ENCODE measurements at places on chromosomes 6 and 20.
A peak's percentile ranks its signal among the peaks of the same experiment; 100 is the strongest.

GRCh38 chr6:137808836-137809315 lies 58.2 kb upstream of the TNFAIP3 start:
- no peak for DNase-seq

GRCh38 chr20:51420111-51420510 lies 122.4 kb downstream of the NFATC2 start:
- DNase-seq: no peak

DNA sequence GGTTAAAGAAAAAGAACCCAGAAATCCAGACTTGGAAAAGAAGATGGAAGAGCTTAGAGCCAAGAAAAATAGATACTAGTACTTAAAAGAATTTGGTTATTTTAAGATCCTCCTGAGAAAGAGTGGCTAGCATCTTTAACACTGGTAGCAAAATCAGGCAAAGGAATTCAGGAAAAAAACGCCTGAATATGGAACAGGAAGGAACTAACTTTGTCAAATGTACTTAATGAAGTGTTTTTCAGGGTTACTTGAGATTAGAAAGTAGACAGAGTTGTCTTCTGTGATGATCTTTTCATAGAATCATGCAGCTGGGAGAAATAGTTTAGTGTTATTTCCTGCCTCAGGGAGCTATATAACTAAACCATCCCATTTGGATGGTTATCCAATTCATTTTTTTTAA lies 50.8 kb upstream of the SASH1 start:
- DNase-seq: no peak

DNA sequence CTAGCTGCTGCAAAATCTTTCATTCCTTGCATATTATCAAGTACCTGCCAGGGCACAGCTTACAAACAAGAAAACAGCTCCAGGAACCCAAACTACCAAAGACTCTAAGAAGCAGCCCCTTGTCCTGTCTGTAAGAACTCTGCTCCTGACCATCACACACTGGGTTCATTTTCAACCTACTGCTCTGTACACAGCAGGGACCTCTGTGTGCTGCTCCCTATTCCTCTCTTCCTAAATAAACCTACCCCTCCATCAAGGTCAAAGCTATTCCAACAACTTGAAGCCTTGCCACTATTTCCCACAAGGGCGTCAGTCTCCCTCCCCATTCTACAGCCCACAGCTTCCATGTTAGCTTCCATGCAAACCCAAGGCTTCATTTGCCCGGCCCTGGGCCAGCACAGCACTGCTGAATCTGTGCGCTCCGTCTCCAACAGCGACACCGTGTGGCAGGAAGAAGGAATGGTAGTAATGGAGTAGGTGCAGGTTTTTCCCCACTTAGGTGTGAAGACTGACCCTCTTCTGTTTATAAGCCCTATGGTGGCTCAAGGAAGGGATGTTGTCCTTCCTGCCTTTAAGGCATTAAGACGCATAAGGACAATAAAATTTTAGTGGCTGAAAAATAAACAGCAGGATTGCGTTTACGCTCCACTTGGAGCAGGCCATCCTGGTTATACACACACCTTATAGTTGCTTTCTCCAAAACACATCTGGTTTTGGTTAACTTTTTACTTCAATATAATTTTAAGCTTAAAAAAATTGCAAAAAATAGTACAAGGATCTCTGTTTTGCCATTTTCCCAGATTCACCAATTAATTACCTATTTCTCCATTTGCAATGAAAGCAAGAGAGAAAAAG lies 115.2 kb upstream of the NXT1 start:
- DNase-seq: peak; percentile 47

DNA sequence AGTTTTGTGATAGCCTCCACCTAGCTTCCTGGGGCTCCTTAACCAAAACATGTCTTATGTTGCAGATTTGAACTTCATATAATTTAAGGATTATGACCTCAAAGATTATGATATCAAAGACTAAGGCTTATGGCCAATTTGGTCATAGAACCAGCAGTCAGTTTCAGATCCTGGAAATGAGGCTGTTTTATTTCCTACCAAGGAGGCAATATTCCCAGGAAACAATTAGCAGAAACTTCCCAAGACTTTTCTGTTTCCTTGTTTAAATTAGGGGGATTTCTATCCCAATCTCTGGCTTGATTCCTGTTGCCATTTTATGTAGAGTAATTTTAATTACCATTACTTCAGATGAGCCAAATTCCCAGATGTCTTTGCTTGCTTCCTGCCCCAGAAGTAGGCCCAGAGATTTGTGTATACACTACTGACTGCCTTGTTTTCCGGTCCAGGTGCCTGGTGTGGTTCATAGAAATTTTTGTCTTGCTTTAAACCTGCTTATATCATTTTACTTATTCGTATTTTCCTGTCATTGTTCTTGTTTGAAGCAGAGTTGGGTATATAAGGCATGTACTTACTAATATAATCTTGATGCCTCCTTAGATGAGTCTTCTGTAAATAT lies 119.2 kb upstream of the TMEM170B start:
- DNase-seq: no peak

GRCh38 chr20:24676353-24676977 lies 207.0 kb downstream of the SYNDIG1 start:
- DNase-seq: no peak

DNA sequence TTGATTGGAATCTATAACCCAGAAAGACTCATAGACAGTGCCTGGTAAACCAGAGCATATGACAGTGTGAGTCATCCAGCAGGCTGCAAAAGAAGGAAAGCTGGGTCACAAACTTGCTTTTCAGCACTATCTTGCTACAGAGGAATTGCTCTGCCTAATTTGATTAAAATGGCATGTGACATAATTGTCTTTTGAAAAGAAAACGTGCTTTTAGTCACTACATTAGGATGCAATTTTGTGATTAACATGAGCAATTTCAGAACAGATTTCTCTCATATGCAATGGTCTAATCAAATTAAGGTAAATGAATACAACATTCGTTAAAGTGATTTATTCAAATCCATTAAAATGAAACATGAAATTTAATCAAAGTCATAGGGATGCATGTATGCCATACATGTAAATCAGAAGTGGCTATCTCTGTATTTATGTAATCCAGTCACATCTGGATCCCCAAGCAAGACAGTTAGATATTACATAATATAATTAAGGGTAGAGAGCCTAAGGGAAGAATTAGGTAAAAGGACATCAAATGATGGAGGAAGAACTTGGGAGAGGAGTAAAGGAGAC lies 400.0 kb upstream of the HTR1E start:
- DNase-seq: no peak

- DNase-seq: no peak
Observed at GRCh38 chr6:46867411-46867810, 54.3 kb downstream of the ADGRF5 start.

- DNase-seq: no peak
Observed at GRCh38 chr6:146545581-146545980, 1.9 kb downstream of the RAB32 start.

- DNase-seq: peak; percentile 45
Observed at GRCh38 chr20:53757472-53757913, 163.9 kb upstream of the ZNF217 start.

DNA sequence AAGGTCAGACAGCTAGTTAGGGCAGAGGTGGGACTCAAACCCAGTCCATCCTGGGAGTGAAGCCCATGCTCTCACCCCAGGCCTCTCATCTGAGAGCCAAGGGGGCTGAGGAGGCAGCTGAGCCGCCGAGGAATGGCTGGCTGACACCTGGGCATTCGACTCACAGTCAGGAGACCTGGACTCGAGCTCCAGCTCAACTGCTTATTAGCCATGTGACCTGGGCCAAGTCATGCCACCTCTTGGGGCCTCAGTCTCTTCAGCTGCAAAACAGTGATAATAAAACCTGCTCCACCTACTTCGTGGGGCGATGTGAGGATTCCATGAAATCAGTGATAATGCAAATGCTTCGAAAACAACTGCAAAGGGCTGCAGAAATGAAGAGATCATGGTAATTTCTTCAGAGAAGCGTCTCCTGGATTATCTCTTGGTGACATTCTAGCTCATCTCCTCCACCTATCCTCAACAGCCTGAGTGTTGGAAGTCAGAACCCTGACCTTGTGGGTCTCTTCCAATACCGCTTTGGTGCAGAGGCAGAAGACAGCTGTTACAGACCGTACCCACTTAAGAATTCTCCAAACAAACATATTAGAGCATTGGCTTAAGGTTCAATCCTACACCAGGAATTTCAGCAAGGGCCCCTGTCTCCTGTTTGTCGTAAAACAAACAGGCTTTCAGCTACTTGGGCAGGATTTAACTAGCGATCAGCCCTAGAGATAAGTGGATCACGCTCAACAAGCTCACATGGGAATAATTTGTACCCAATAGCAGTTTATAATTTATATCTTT lies 60.0 kb upstream of the PIM1 start:
- DNase-seq: no peak

DNA sequence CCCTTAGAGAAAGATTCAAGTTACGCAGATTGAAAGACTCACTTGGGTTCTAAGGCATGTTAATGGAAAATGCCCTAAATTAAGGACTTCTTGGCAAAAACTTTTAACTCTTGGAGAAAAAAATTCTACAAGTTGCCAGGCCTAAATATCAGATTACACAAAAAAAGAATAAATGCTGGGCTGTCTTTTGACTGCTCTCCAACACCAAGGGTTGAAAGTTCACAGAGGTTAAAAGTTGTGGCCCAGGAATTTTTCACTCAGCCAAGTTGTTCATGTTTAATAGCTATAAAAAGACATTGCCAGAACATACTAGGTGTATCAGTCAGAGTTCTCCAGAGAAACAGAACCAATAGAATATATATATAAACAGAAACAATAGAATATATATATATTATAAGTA lies 268.4 kb upstream of the PRND start:
- DNase-seq: no peak

DNA sequence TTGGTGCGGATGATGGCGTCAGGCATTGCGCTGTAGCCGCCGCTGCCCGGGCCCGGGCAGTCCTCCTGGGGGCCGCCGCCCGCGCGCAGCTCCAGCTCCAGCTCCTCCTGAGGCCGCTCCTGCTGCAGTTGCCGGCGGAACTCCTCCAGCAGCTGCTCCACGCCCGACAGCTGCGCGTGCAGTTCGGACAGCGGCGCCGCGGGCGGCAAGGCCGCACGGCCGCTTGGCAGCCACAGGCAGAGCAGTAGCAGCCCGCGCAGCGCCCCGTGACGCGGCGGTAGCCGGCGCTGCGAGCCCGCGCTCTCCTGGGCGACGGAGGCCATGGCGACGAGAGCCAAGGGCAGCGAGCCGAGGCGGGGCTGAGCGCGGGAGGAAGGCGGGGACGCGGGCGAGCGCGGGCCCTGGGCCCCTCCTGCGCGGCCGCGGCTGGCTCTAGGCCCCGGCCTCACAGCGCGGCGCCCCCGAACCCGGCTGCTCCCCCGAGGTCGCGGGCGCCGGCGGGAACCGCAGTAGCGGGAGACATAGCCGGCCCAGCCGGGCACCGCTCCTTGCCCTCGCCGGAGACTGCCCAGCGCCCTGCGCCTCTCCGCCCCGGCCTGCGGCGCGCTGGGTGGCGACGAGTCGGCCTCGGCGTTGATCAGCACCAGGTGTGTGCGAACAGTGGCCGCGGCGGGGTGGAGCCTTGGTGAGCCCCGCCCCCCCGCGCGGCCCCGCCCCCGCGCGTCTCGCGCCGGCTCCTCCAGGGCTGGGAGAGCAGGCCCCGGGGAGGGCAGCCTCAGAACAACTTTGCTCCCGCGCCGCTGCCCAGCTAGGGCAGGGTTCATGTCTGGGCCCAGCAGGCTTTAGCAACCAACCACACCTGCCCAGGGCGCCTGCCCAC lies at the start of gene LRP11:
LRP11 (minus strand) TSS at position 662 of the 880 bp plus-strand sequence; CDS start at position 323, 339 bp downstream.
- DNase-seq: peak; percentile 92

DNA sequence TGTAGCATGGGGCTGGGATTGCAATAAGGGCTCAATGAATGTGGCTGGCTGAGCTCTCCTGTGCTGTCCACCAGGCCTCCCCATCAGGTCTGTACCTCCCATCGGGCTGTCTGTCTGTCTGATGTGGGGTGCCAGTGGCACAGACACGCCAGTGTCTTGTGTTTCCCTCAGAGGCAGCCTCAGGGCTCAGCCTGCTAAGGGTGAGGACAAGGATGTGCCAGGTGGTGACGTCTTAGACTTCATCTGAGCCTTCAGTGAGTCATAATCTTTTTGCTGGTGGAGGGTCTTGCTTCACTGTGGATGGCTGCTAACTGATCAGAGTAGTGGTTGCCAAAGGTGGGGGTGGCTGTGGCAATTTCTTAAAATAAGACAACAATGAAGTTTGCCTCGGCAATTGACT lies 194.7 kb downstream of the NRN1 start:
- no peak for DNase-seq

DNA sequence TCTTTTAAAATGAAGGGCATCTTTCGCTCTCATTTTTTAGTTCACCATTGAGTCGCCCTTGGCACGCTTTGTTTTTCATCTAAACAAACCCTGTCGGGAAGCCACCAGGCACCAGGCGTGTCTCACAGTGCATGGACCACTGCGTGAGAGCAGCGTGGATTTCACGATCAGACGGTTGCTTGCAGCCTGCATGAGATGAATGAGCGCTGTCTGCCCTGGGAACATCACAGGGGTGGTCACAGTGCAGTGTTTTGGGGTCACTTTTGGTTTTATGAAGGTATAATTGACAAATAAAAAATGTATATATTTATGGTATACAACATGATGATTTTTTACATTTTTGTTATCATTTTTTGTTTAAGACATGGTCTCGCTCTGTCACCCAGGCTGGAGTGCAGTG lies 61.3 kb downstream of the CDH4 start:
- no peak for DNase-seq

DNA sequence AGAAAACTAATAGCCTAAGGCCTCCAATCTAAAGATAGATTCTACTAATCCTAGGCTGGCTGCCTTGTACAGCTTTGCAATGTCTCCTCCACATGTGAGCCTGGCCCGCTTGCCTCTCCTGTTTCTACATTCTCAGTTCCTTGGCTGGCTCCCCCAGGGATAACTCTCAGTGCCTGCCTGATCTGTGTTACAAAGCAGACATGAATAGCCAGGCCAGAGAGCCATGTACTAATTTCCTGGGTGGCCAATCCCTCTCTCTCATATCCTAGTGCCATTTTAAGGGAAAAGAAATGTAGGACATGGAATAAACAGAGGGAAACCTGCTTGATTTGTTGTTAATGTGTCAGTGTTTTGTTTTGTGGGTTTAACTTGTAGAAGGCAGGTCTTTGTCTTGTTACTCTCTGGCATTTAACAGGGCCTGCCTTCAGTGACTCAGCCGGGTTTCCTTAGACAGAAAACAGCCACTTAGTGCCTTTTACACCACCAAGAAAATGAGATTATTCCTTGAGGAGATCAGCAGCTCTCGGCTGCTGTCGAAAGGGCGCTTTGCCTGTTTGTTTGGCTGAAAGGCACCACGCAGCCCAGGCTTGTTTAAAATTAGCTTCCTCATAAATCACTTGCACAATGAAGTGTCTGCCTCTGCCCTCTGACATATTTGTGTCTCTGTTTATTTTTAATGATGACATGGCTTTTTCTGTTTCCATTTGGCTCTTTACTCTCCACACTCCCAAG lies 702.7 kb downstream of the MAFB start:
- no peak for DNase-seq

- DNase-seq: no peak
Observed at GRCh38 chr6:66245231-66245630, 538.2 kb upstream of the EYS start.

- no peak for DNase-seq
Observed at GRCh38 chr6:47258724-47259347, 50.9 kb downstream of the TNFRSF21 start.

Measured in head of caudate nucleus (tissue), 42 donors.